H1 (cell line): ENCODE measurements at places on chromosomes 2 and 18. TPM values are rescaled to one million over a fixed set of nuclear protein-coding genes. Genes with fewer than 3 reads are reported as not detected.

DNA sequence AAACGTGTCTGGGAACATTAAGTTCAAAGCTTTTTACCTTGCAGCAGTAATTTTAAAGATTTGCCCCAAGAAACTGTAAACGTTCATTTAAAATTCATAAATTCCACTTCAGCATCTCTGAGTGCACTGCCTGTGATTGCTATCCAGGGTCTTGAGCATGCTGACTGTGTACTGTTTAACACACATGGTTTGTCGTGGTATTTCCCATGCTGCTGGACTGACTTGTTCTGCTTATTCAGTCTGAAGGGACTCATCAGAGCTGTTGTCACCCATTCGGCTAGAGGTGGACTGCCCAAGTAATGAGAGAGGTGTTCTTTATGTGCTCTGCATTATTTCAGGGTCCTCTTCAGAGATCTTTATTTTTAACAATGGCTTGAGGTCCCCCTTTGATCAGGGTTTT is 53.1 kb downstream of the RHBDD1 start:
- no peak for DNase-seq
- H3K4me3 ChIP-seq = no peak overlapping the region
- H3K27me3 ChIP-seq = no peaks in the 10 kb centered on the region
- H3K27ac ChIP-seq = no peak overlapping the region
- H3K36me3 ChIP-seq = no peaks in the 10 kb centered on the region

DNA sequence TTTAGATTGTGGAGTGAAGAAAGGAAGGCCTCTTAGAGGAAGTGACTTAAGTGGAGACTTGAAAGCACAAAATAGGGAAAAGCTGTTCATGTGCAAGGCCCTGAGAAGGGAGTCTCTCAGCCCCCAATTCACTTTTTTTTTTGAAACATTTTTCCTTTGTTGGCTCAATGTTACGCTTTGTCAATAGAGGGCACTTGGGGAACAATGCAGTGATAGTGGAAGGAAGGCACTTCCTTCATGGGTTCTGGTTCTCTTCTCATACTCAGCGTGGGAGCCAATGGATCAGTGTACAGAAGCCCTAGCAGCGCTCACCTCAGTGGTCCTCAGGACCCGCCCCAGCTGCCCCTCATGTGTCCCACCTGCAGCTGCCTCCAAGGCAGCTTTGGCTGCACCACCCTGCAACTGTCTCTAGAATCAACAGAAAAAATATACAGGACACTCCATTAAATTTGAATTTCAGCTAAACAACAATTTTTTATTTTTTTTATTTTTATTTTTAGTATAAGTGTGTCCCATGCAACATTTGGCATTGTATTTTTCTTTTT is 8.6 kb upstream of the C2orf42 start:
- DNase-seq = no peak
- no peak overlapping the region; the same call in 1 of the 2 replicates for H3K27ac ChIP-seq
- H3K4me1 ChIP-seq = no peaks in the 10 kb centered on the region
- no peaks in the 10 kb centered on the region for H3K27me3 ChIP-seq
- H3K4me3 ChIP-seq = no peak overlapping the region
- H3K36me3 ChIP-seq = no peaks in the 10 kb centered on the region

DNA sequence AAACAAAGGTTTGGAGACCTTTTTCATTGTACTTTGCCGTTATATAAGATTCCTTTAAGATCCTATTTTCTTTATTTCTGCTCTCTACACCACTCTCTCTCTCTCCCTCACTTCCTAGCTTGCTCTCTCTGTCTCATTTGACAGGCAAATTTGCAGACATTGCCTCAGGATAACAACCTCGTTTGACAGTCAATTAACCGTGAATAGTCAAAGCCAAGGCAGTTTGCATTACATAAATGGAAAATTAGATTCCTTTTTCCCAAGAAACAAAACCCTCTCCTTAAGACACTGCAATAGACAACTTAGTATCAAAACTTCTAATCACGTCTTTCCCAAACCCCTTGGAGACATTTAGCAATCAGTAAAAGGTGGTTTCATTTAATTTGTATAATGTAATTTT is 7.4 kb downstream of the SKOR2 start:
- H3K4me3 ChIP-seq = no peak overlapping the region
- no peak overlapping the region for H3K27ac ChIP-seq
- no peaks in the 10 kb centered on the region for H3K36me3 ChIP-seq

- no peaks in the 10 kb centered on the region; the same call in 1 of the 2 replicates for H3K4me1 ChIP-seq
- no peak overlapping the region; the same call in 1 of the 2 replicates for H3K27ac ChIP-seq
- DNase-seq = no peak
- H3K36me3 ChIP-seq = peaks cover 49% of the 10 kb centered on the region
- H3K27me3 ChIP-seq = no peaks in the 10 kb centered on the region
- H3K4me3 ChIP-seq = peak overlapping the region; percentile 63
Measured at GRCh38 chr2:108786008-108786353, 590 bp upstream of the CCDC138 start.

The BUB1 gene
- 113 and 118 TPM in 2 replicates for total RNA-seq

The ZNF521 gene
- 15.8 and 16.8 TPM in 2 replicates for total RNA-seq

GRCh38 chr18:26307161-26307773 is 81.0 kb downstream of the TAF4B start:
- H3K4me3 ChIP-seq = no peak overlapping the region
- H3K27ac ChIP-seq = no peak overlapping the region
- H3K27me3 ChIP-seq = no peaks in the 10 kb centered on the region
- H3K4me1 ChIP-seq = no peaks in the 10 kb centered on the region
- no peak for DNase-seq

DNA sequence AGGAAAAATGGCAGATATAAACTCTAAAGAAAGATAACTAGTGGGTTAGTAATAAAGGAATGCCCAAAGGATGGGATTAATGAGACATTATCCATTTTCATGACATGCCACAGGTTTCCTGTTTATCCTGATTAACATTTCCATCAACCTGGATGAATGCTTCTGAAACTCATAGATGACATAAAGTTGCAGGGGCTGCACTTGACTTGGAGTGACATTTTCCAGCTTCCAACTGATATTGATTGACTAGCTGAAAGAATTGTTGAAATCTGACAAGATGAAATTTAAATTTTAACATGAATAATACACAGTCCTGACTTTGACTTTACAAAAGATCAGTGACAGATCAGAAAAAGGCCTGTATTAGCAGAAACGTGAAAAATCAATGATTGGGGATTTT is 214.2 kb downstream of the DCC start:
- no peaks in the 10 kb centered on the region for H3K36me3 ChIP-seq
- no peak for DNase-seq
- H3K4me1 ChIP-seq = no peaks in the 10 kb centered on the region
- no peak overlapping the region for H3K27ac ChIP-seq
- no peaks in the 10 kb centered on the region for H3K27me3 ChIP-seq
- H3K4me3 ChIP-seq = no peak overlapping the region

GRCh38 chr18:70288171-70288850 is 534 bp upstream of the SOCS6 start:
- DNase-seq = peak; percentile 68
- peak overlapping the region; percentile 64 for H3K4me3 ChIP-seq
- H3K4me1 ChIP-seq = peaks cover 2% of the 10 kb centered on the region; the same call in 1 of the 2 replicates
- H3K27me3 ChIP-seq = no peaks in the 10 kb centered on the region

The OTOS gene
- 0.63 TPM in 1 of 2 replicates, not detected in the other for total RNA-seq

GRCh38 chr2:6993229-6993640 is 76.0 kb downstream of the RNF144A start:
- no peaks in the 10 kb centered on the region for H3K4me1 ChIP-seq
- DNase-seq = no peak
- peaks cover 7% of the 10 kb centered on the region; the same call in 1 of the 2 replicates for H3K36me3 ChIP-seq
- no peak overlapping the region for H3K27ac ChIP-seq

- no peaks in the 10 kb centered on the region for H3K36me3 ChIP-seq
- no peak overlapping the region for H3K4me3 ChIP-seq
- no peaks in the 10 kb centered on the region; the same call in 1 of the 2 replicates for H3K4me1 ChIP-seq
- no peak for DNase-seq
- no peak overlapping the region for H3K27ac ChIP-seq
Measured at GRCh38 chr2:168684921-168685599, 117.4 kb upstream of the NOSTRIN start.

GRCh38 chr2:150174056-150174805 is 313.2 kb downstream of the RND3 start:
- no peak overlapping the region for H3K27ac ChIP-seq
- no peaks in the 10 kb centered on the region for H3K27me3 ChIP-seq
- no peak overlapping the region for H3K4me3 ChIP-seq
- H3K36me3 ChIP-seq = no peaks in the 10 kb centered on the region
- no peak for DNase-seq

- no peak for DNase-seq
- no peaks in the 10 kb centered on the region for H3K27me3 ChIP-seq
- H3K4me1 ChIP-seq = peaks cover 22% of the 10 kb centered on the region
- no peak overlapping the region for H3K4me3 ChIP-seq
- H3K36me3 ChIP-seq = peaks cover 2% of the 10 kb centered on the region; the same call in 1 of the 2 replicates
Measured at GRCh38 chr2:205733648-205734047, 51.3 kb downstream of the NRP2 start.

- no peak overlapping the region for H3K4me3 ChIP-seq
- H3K27me3 ChIP-seq = no peaks in the 10 kb centered on the region
- no peaks in the 10 kb centered on the region for H3K4me1 ChIP-seq
- H3K36me3 ChIP-seq = no peaks in the 10 kb centered on the region
Measured at GRCh38 chr2:240500561-240501423, 57.0 kb downstream of the ANKMY1 start.

The REG1B gene
- not detected in 2 replicates for total RNA-seq

The NETO1 gene
- total RNA-seq = 19.3 and 22.3 TPM in 2 replicates

The UGT1A5 gene
- not detected in 2 replicates for total RNA-seq

- no peak overlapping the region for H3K4me3 ChIP-seq
- no peak for DNase-seq
- no peaks in the 10 kb centered on the region for H3K27me3 ChIP-seq
- peaks cover 3% of the 10 kb centered on the region; the same call in 1 of the 2 replicates for H3K4me1 ChIP-seq
- no peaks in the 10 kb centered on the region for H3K36me3 ChIP-seq
Measured at GRCh38 chr18:62494764-62495163, 28.1 kb upstream of the ZCCHC2 start.

GRCh38 chr2:83388804-83389203 is 1070.3 kb downstream of the SUCLG1 start:
- H3K27me3 ChIP-seq = no peaks in the 10 kb centered on the region
- no peak overlapping the region for H3K4me3 ChIP-seq
- DNase-seq = no peak
- no peaks in the 10 kb centered on the region for H3K4me1 ChIP-seq

GRCh38 chr18:8982416-8983183 is 119.9 kb upstream of the NDUFV2 start:
- H3K36me3 ChIP-seq = no peaks in the 10 kb centered on the region
- H3K4me3 ChIP-seq = no peak overlapping the region
- H3K27ac ChIP-seq = no peak overlapping the region
- DNase-seq = no peak
- no peaks in the 10 kb centered on the region for H3K27me3 ChIP-seq
- H3K4me1 ChIP-seq = peaks cover 11% of the 10 kb centered on the region

The STAT4 gene
- 0.63 and 0.80 TPM in 2 replicates for total RNA-seq

- H3K4me1 ChIP-seq = peaks cover 3% of the 10 kb centered on the region; the same call in 1 of the 2 replicates
- no peak overlapping the region for H3K27ac ChIP-seq
- no peaks in the 10 kb centered on the region for H3K36me3 ChIP-seq
- H3K27me3 ChIP-seq = no peaks in the 10 kb centered on the region
Measured at GRCh38 chr18:69759046-69759445, 188.6 kb downstream of the CD226 start.

DNA sequence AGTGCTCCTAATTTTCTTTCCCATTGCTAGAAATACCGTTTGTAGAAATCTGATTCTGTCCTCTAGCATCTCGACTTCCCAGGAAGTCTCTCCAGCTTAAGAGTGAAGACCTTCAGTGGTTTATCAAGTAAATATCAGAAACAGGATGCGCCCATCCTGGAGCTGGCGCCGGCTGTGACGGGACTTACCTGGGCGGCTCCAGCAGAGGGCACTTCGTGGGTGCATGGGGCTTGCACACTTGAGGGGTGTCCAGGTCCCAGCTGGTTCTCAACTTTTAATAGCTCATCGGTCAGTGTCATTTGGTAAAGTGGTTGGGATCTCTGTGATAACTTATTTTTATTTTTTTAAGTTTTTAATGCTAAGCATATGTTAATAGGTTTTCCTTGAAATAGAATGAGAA is 167.0 kb upstream of the TPO start:
- H3K36me3 ChIP-seq = 0 out of 2 replicates have a peak, but pooled peaks cover under 1% of the 10 kb centered on the region
- no peaks in the 10 kb centered on the region for H3K27me3 ChIP-seq
- H3K4me3 ChIP-seq = no peak overlapping the region
- DNase-seq = no peak

- no peak for DNase-seq
- no peaks in the 10 kb centered on the region for H3K27me3 ChIP-seq
- H3K4me3 ChIP-seq = no peak overlapping the region
- no peak overlapping the region for H3K27ac ChIP-seq
- no peaks in the 10 kb centered on the region for H3K36me3 ChIP-seq
- H3K4me1 ChIP-seq = no peaks in the 10 kb centered on the region
Measured at GRCh38 chr2:43005975-43006833, 213.8 kb upstream of the HAAO start.

DNA sequence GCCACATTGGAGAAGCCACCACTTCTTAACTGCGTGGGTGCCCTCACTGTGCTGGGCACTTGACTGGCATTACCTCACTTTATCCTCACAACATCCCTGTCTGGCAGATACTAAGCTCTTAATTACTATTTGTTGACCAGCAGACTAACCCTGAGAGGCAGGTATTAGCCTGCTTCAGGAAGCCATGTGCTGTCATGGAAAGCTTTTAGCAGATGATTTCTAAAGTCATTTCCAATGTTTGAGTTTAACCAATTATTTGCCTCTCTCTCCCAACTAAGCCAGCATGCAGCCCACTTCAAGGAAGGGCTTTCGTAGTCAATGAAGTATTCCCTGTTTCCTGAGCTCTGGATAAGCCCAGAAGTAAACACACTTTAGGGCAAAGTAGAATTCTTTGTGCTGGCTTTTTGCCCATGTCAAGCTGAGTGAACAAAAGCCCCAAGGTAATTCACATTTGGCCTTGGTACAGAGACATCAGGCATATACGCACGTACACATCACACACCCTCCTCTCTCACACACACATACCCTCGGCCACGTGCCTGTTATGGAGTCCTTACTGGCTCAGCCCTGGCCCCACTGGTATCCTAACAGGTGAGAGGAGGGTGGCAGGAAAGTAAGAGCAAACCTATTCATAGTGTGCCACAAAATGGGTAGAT is 108.6 kb downstream of the C1D start:
- H3K27ac ChIP-seq = no peak overlapping the region
- H3K4me3 ChIP-seq = no peak overlapping the region
- no peaks in the 10 kb centered on the region for H3K4me1 ChIP-seq
- H3K36me3 ChIP-seq = no peaks in the 10 kb centered on the region
- DNase-seq = no peak

The GALNT5 gene
- total RNA-seq = 0.06 TPM in 1 of 2 replicates, not detected in the other

DNA sequence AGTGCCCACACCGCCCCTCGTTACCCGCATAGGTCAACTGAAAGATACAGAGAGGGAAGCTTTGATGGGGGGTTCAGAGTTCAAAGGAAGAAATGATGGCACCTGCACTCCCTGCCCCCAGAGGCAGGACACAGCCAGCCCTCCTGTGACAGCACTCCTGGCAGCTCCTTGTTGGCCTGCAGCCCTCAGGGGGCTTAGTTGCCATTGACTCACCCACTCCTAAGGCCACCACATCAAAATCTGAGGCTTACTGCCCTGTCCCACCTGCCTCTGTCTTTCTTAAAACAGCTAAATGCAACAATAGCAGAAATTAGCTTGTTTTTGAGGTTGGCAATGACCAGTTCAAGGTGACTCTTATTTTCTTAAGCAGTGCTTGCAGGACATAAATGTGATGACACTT is 31.6 kb upstream of the SLC35F6 start:
- no peak overlapping the region for H3K4me3 ChIP-seq
- no peak for DNase-seq
- no peaks in the 10 kb centered on the region for H3K4me1 ChIP-seq

GRCh38 chr18:47915930-47916329 is 14.5 kb downstream of the SMAD2 start:
- no peak overlapping the region for H3K4me3 ChIP-seq
- DNase-seq = no peak
- H3K27me3 ChIP-seq = no peaks in the 10 kb centered on the region
- H3K27ac ChIP-seq = no peak overlapping the region
- H3K36me3 ChIP-seq = no peaks in the 10 kb centered on the region
- peaks cover 14% of the 10 kb centered on the region for H3K4me1 ChIP-seq

GRCh38 chr2:17827316-17827715 is 11.1 kb downstream of the MSGN1 start:
- no peak for DNase-seq
- H3K4me1 ChIP-seq = no peaks in the 10 kb centered on the region
- H3K27ac ChIP-seq = no peak overlapping the region
- H3K4me3 ChIP-seq = no peak overlapping the region
